ENCODE measurements at places on chromosomes 2 and 18. TPM values are rescaled to one million over a fixed set of nuclear protein-coding genes. Genes with fewer than 3 reads are reported as not detected.

The WNT10A gene
- not detected for total RNA-seq

The RSAD2 gene
- total RNA-seq: 3.3 TPM

The ID2 gene
- 31.3 TPM for total RNA-seq

The CACNB4 gene
- 0.35 TPM for total RNA-seq

The DHX57 gene
- total RNA-seq: 7.8 TPM
